ENCODE measurements at places on chromosomes 13 and 19.

GRCh38 chr19:48683349-48683748, 10.5 kb upstream of the NTN5 start:
- no peak for DNase-seq

DNA sequence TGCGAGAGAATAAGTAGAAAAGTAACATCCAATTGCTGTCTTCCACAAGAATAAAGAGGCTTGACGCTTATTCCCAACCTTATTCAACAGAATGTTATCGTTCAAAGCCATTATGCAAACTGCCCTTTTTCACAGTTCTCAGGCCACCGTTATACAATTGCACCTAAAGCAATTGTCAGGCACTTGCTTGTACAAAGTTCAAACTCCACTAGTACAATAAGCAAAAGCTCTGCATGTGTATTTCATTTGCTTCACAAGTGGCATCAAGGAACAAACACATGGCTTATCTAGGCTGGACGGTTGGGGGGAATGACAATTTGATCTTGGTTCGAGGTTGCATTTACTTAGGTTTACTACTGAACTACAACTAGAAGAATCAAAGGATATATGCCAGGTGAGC, 815.6 kb downstream of the EFNB2 start:
- DNase-seq, result no peak

DNA sequence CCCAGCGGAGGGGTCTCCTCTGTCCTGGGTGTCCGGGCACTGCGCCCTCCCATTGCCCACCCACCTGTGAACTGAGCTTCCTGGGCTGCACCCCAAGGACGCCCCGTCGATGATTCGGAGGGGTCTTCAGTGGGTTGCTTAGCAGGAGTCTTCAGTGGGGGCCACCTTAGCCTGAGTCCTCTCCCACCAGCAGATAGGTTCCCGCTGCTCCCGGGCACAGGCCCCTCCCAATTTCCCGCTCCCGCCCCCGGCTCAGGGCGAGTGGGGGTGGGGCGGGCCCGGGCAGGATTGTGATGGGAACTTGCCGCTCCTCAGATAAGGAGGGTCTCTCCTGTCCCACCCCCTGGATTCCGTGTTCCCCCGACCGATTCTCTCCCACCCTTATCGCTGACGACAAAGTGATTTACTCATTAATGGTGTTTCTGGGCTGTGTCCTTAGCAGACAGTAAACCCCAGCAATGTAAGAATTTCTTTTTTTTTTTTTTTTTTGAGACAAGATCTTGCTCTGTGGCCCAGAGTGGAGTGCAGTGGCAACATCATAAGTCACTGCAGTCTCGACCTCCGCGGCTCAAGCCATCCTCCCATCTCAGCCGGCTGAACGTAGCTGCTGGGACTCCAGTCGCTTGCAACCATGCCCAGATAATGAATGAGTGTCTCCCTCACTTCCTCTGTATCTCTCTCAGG, 655 bp upstream of the S1PR5 start:
- no peak for DNase-seq

DNA sequence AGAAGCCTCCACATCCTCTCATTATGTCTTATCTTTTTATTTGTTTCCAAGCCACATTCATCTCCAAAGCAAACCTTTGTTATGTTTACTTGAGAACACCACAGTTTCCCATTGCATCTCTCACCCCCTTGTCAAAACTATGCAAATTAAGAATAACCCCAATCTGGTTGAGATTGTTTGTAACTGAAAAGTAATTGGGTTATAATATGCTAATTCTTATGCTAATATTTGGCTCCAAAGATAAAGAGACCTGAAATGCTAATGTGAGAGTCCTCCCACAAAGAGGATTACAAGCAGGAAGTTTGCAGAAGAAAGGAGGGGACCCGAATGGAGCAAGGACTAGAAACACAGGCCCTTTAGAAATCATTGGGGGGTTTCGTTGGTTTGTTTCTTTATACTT, 92.9 kb upstream of the UBL3 start:
- no peak for DNase-seq

- no peak for DNase-seq
Observed at GRCh38 chr19:1514986-1515721, 2.3 kb upstream of the ADAMTSL5 start.

- no peak for DNase-seq
Observed at GRCh38 chr19:34096020-34096915, 76.0 kb upstream of the LSM14A start.

- DNase-seq, result no peak
Observed at GRCh38 chr13:35530147-35530546, 53.7 kb upstream of the MAB21L1 start.

GRCh38 chr19:15265850-15266248, 33.6 kb upstream of the EPHX3 start:
- no peak for DNase-seq

- no peak for DNase-seq
Observed at GRCh38 chr19:5122671-5123409, 153.9 kb downstream of the KDM4B start.

- no peak for DNase-seq
Observed at GRCh38 chr19:4694211-4694987, 24.3 kb upstream of the MYDGF start.

DNA sequence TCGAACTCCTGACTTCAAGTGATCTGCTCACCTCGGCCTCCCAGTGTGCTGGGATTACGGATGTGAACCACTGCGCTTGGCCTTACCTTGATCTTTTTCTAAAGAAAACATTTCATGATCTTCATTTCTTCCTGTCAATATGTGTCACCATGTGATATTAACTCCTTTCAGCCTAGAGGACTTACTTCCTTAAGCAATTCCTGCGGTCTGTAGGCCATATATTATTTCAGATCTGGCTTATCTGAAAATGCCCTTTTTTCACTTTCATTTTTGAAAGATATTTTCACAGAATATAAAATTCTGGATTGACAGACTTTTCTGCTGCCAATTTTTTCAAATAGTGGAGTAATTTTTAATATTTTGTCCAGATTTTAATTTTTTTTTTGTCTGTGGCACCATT, 2.0 kb upstream of the GPR32 start:
- no peak for DNase-seq

- DNase-seq, result no peak
Observed at GRCh38 chr13:105602956-105603670, 932.3 kb downstream of the EFNB2 start.

- DNase-seq, result no peak
Observed at GRCh38 chr13:86438034-86438433, 638.8 kb upstream of the SLITRK6 start.

DNA sequence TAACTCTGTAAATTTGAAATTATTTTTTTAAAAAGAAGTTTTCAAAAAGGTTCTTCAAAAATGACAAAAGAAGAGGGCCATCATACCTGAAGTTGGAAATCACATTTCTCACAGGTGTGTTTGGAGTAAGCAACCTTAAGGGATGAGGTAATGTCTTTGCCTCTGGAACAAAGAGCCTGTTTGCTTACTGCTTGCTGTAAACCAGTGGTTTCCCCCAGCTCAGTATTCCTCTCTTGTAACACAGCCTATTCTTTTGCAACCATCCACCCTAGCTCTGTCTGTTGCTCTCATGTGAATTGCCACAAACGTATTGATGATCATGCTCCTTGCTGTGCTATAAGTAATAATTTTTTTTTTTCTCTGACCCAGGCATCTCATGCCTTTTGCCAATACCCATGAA, 38.1 kb downstream of the UCHL3 start:
- no peak for DNase-seq

GRCh38 chr13:104008541-104009435, 942.6 kb upstream of the SLC10A2 start:
- DNase-seq, result no peak

GRCh38 chr19:38869836-38870607, 8.1 kb downstream of the RINL start:
- DNase-seq, result peak; percentile 87

DNA sequence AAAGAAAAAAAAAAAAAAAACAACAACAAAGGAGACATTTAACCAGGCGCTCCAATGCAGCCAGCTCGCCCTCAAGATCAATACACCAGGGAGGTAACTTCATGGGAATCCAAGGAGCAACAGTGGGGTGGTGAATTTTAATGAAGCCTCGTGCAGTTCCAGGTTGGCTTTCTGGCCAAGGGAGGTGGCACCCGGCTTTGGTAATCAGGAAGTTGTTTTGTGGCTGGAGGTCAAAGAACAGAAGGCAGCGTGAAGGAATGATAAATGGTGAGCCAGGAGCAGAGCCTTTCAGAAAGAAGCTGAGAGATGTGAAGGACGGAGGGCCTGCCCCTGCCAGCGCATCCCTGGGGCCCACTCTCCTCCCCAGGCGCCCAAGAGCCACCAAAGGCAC, 188.2 kb upstream of the TSC22D1 start:
- no peak for DNase-seq

DNA sequence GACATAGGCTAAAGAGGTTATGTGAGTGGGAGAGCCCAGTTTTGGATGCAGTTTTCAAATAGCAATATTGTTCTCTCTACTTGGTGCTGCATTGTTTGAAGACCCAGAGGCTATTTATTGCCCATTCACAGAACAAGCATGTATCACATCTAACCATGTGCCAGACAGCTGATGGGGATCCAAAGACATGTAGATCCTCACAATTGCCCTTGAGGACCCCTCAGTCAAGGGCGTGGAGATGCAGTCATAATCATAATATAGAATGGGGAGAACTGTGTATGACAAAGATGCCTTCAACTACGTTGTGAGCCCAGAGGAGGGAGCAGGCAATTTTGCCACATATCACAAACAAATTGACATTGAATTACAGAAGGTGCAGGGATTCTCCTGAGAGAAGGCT, 70.5 kb downstream of the NHLRC3 start:
- no peak for DNase-seq

GRCh38 chr13:92843549-92843948, 383.1 kb upstream of the GPC6 start:
- DNase-seq, result no peak

DNA sequence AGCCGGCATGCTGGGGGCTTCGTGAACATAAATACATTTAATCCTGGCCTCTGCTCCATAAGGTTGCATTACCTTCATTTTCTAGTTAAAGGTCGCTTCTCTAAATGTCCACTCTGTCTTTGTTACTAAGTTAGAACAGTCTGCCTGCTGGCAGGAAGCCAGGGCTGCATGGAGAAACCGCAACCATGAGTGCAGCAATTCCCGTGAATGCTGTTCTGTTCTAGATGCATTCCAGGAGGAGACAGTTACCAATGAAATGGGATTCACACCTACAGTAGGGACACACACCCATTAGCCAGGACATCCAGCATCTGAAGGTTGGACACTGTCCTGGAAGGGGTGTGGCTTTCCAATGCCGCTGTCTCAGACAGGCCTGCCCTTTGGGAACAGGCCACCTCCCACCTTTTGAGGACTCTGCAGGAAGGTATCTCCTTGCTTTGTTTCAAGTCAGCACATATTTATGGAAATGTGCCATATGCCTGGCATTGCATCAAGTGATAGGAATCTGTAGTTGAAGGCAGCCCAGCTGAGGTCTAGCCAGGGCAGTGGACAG, 129.7 kb downstream of the SLC7A1 start:
- DNase-seq, result no peak

DNA sequence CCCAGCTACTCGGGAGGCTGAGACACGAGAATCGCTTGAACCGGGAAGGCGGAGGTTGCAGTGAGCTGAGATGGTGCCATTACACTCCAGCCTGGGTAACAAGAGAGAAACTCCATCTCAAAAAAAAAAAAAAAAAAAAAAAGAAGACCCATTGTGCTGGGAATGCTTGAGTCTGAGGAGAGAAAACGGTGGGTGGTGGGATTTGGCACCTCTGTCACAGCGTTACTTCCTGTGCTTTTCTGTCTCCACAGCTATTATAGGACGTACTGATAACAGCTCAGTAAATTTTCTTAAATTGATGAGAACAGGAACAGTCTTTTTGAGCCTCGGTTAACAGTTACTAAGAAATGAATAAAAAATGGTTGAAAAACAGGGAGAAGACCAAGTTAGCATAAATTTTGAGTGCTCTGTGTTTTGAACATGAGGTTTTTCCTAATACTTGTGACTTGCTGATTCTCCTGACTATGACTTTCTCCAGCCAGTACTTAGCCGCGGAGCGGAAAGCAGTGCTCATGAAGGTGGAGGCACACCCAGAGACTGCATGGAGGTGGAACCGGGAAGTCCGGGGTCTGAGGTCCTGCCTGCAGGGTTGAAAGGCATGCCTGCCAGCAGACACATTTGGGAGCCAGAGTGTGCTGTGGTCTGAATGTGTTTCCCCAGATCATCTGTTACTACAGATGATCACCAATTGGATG, 55.3 kb upstream of the TEX29 start:
- DNase-seq, result no peak

DNA sequence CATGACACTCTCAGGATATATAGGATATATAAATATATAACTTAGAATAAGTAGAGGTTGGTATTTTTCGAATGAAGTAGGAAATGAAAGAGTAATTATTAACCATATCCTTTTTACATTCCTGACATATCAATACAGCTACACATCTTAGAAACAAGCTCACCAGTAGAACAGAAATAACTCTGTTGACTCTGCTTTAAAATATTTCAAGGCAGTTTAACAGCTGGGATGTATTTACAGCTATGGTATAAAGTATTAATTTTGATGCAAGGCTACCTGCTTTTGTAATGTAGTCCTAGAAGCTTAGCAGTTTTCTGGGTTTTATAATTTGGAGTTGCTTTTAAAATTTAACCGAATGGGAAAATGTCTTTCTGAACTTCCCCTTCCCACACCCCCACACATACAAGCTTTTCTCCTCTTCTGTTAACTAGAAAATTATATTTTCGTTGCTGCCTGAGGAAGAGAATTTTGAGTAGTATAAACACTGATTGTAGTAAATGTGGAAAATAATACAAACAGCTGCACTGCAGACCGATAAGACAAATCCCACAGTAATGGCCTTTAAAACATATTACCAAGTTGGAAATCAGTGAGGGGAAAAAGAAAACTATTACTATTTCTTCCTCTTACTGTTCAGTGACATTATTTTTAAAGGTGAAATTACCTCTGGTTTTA, 147.7 kb downstream of the GGACT start:
- DNase-seq, result no peak

GRCh38 chr13:24203811-24204210, 43.3 kb downstream of the SPATA13 start:
- DNase-seq, result no peak

GRCh38 chr13:112670864-112671263, 19.0 kb upstream of the ATP11A start:
- no peak for DNase-seq

DNA sequence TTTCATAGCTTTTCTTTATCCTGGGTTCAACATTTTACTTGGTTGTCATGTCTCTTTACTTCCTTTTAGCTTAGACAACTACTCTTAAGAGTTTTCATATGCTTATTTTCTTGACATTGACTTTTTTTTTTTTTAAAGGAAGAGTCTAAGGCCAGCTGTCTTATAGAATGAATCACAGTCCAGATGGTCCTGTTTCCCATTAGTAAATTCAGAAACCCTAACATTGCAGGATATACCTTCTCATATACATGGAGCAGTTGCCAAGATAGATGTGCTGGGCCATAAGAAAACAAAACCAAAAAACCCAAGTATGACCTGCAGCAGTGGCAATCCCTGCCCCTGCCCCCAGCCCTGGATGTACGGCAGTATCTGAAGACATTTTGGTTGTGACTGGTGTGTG, 72.8 kb downstream of the COG3 start:
- no peak for DNase-seq

DNA sequence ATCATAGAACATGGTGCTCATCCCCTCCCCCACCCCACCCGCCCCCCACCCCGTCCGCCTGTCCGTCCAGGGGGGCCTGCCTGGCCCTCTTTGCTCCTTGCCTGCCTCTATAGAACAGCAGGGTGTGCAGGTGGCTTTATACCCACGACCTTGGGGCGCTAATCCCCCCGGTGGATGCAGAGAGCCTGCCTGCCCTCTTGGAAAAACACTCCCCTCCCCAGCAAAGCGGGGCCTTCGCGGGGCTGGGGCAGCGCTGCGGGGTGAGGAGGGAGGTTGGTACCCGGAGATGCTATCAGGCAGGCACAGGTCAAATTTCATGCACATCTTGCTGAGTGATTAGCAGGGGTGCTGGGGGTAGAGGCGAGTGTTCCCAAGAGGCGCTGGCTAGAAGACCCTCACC, 21.9 kb downstream of the RFX1 start:
- DNase-seq, result no peak
